ENCODE measurements at places on chromosomes 2 and 18.
A peak's percentile ranks its signal among the peaks of the same experiment; 100 is the strongest.

DNA sequence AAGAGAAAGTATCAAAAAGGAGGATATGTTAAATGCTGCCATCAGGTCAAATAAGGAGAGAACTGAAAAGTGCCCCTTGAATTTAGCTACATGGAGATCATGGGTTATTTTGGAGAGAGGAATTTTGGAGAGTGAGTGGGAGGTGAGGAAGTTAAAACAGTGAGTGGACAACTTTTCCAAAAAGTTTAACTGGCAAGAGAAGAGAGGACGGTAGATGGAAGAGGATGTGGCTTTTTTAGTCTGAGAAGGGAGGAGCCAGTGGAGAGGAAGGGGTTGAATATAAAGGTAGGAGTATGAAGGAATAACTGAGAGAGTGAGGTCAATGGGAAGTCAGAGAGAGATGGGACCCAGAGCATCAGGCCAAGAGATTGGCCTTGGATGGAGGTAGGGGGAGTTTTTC, 62.5 kb upstream of the NFE2L2 start:
- no peak for DNase-seq

DNA sequence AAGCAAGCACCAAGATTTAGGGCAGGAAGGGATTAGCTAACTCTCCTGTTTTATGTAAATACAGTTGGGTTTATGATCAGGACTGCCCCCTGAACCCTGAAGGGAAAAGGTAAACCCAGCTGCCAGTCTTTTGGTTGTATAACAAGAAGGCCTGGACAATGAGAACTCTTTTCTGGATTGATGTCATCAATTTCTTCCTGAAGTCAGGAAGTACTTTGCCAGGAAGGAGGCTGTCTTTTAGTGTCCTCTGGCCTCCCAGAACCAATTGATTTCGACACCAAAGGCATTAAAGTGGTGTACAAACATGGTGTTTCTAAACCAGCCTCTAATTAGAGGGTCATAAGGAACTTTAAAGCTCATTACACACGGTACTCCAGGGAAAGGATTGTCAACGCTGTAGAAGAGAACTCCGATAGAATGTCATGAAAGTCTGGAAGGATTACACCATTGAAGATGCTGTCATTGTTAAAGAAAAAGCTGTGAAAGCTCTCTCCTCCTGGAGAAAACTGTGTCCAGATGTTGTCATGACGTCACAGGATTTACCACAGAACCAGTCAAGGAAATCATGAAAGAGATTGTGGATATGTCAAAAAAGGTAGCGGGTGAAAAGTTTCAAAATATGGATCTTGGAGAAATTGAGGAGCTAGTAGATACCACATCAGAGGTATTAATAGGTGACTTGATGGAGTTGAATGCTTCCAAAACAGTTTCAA, 78.8 kb downstream of the ANKRD12 start:
- no peak for DNase-seq

- peak; percentile 13 for DNase-seq
These were observed 22.9 kb downstream of the ZNF532 start for GRCh38 chr18:58887613-58887963.

DNA sequence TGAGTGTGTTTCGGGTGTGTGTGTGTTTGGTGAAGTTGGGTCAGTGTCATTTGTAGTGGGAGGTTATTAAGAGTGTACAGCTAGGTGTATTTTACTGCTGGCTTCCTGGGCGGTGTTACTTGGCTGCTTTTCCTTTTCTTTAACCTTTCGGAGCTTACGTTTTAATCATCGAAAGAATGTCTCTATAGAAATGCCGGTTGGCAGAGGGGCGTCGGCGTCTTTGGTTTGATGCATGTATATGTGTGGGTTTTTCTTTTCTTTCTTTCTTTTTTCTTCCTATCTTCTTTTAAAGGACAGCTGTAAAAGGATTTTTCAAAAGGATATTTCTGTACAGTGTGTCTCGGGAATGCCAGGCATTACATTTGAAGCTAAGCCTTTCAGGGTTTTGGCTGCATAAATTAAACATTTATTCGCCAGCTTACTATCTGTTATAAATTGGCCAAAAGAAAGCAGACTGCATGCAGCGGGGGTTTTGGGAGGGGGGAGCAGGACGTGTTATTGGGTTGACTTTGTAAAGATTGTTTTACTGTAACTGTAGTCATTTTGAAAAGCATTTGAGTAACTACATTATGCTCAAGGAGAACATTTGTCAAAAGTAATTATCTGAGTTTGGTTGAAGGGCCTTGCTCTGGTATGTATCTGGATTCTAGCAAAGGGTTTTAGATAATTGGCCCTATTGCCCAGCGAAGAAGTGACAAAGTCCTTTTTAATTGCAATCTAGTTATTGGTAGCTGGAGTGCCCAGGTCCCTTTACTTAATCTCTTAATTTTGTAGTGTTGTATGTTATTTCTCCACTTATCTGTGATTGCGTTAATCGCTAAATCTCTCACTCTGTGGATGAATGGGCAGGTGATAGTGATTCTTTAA, 1.6 kb downstream of the ASXL3 start:
- no peak for DNase-seq

GRCh38 chr2:60505240-60505879, 48.1 kb downstream of the BCL11A start:
- DNase-seq, result no peak

DNA sequence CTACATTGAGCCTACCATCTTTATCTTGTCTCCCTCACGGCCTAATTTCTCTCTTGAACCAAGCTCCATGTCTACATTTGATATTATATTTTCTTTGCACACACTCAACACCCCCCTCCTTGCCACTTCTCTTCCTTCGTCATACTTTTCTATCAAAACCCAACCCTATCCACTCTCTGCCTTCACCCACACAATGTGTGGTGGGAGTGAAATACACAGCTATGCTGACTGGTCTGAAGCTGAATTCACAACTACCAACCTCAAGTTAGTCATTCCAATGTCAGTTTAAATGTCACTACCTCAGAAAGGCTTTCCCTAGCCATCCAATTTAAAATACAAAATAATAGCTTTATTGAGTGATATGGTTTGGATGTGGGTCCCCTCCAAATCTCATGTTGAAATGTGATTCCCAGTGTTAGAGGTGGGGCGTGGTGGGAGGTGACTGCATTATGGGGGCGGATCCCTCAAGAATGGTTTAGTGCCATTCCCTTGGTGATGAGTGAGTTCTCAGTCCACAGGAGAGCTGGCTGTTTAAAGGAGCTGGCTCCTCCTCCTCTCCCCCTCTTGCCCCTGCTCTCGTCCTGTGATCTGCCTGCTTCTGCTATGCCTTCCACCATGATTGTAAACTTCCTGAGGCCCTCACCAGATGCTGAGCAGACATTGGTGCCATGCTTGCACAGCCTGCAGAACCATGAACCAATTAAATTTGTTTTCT, 112.1 kb downstream of the DTNB start:
- DNase-seq, result peak; percentile 20

- no peak for DNase-seq
These were observed 45.9 kb upstream of the KCNF1 start for GRCh38 chr2:10865841-10866240.

DNA sequence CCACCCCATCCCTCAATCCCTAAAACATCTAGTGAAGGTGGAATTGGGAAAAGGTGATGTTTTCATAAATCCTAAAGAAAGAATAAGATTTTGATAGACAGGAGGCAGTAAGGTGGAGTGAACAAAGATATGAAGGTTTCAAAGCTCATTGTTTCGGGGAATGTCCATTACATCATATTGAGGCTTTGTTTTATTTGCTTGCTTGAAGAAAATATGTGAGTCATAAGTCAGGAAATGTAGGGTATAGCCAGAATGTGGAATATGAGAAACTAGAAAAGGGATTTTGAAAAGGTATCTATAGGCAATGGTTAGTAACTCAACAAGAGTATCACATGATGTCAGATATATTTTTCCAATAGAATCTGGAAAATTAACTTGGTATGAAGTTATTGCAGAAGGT, 1178.5 kb upstream of the ACVR2A start:
- DNase-seq, result no peak

- DNase-seq, result no peak
These were observed 563.1 kb upstream of the PIK3C3 start for GRCh38 chr18:41391616-41392595.

GRCh38 chr2:114688241-114688640, 245.8 kb downstream of the DPP10 start:
- DNase-seq, result no peak

GRCh38 chr2:26179446-26179913, 6.6 kb downstream of the GAREM2 start:
- DNase-seq, result no peak

DNA sequence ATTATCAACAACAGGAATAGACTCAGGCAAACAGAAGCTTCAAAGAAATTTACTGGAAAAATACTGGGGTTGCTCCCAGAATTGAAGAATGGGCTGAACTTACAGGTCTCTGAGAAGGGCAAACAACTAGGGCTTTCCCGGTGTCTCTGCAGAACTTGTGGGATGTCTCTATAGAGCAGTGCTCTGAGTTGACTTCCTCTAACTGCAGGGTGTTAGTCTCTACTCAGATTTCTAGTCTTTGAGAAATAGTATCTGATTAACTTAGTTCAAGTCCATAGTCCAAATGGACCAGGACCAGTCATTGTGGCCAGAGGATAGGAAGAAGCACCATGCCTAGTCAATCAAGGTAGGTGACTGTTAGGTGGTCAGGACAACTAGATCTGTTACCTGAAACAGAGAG, 45.8 kb downstream of the LIMS1 start:
- no peak for DNase-seq

GRCh38 chr2:123163398-123163797, 861.7 kb upstream of the CNTNAP5 start:
- DNase-seq, result no peak

DNA sequence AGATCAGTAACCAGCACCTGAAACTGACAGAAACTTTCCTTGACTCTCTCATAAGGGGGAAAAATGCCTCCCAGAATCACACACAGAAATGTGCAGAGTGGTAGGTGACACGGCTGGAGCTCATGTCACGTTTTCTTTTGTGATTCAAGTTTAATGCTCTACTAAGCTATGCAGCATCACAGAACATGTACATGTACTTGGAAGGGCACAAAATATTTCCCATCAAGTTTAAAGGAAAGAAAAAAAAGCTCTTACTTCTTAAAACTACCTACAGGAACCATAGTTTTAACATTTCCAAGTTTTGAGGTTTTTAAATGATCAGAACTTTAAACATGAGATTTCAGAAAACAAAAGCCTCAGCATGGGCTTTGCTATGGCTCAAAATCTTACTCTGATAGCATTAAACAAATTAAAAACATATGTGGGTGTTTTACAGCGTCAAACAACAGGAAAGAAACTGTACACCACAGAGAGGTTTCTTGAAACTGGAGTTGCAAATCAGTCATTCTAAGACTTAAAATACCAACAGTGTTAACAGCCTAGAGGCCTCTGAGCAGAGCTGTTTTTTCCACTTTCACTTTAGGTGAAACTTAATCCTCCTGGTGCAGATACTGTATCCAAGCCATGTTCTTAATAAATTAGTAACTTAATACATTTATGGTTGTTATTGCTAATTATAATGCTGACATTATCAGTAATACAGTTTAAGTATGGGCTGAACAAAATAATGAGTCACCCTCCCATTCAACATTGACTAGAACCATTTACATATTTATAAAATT, 30.1 kb downstream of the MBP start:
- no peak for DNase-seq

GRCh38 chr2:127619877-127620705, 25.9 kb upstream of the GPR17 start:
- no peak for DNase-seq

DNA sequence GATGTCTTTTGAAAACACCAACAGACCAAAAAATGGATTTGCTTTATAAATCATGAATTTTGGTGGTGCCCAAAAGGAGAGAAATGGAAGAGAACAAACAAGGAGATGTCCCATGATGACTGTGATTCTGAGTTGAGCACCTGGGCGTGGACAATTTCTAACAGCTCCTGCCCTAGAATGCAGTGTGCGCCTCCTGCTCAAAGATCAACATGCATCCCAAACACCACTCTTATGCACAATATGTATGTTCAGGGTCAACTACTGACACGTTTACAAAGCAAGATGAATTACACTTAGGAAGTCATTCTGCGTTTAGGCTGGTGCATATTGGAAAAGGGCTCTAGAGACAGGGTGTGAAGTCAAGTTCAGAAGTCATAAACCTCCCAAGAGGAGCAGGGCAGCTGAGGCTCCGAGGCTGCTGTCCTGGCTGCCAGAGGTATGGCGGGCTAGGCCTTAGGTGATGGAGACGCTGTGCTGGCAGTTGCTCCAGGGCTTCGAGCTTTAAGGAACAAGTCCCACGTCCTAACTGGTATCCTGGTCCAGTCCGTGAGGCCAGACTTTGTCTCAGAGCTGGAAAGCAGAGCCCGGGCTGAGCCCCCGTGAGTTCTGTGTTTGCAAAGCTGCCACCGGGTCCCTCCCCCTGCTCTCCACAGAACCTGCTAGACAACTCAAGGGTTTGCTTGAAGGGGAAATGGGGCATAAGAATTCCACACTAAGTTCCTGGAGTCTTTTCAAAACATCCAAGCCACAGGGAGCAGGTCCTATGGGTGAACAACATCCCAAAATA, 74.0 kb downstream of the ZNF516 start:
- no peak for DNase-seq

GRCh38 chr2:68974946-68975665, 670 bp downstream of the GKN1 start:
- DNase-seq, result no peak

- no peak for DNase-seq
These were observed 705.9 kb upstream of the ZNF804A start for GRCh38 chr2:183892315-183892941.

- no peak for DNase-seq
These were observed 178.6 kb downstream of the ZBTB7C start for GRCh38 chr18:48230467-48231113.

DNA sequence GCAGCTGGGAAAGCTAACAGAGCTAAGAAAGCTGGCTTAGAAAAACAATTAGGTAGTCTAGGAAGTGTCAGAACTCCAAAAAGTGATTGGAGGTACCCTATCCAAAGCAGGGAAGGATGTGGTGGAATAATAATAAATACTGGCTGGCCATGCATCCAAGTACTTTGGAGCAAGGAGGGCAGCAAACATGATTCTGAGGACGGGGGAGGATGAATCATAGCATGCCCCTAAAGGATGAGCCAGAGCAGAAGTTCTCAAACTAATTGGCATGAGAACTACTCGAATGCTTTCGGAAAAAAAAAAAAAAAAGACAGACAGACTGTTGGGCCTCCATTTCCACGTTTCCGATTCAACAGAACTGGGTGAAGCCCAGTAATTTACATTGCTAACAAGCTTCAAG, 2.4 kb downstream of the CWC22 start:
- DNase-seq, result no peak

GRCh38 chr2:61660511-61661388, 122.6 kb upstream of the XPO1 start:
- DNase-seq, result no peak

DNA sequence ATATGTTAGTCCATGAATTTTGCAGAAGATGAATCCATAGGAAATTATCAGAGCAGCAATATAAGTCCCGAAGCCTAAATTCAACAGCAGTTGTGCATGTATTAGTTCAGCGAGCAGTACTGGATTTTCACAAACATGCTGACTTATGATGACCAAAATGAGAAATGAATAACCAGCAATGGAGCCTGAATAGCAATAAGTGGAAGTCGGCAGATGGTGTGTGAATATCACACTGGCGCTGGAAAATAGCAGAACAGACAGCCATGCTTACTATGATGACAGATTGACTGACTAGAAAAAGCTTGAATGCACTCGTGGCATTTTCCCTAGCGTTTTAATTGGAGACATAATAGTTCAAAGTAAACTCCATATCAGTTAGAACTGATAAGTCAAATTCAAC, 1114.5 kb downstream of the DSC3 start:
- DNase-seq, result no peak

- DNase-seq, result no peak
These were observed 237.7 kb downstream of the HDAC4 start for GRCh38 chr2:239162976-239163687.

Measured in stimulated activated CD8-positive, alpha-beta memory T cell treated with anti-CD3 and anti-CD28 coated beads, Interleukin-2, amount 100 ng/mL, for 48 hours (primary cell).